ENCODE measurements at places on chromosomes 1 and 21. TPM values are rescaled to one million over a fixed set of nuclear protein-coding genes. Genes with fewer than 3 reads are reported as not detected.

GRCh38 chr1:153652805-153653500 is 5.5 kb upstream of the SNAPIN start:
- DNase-seq, result no peak

DNA sequence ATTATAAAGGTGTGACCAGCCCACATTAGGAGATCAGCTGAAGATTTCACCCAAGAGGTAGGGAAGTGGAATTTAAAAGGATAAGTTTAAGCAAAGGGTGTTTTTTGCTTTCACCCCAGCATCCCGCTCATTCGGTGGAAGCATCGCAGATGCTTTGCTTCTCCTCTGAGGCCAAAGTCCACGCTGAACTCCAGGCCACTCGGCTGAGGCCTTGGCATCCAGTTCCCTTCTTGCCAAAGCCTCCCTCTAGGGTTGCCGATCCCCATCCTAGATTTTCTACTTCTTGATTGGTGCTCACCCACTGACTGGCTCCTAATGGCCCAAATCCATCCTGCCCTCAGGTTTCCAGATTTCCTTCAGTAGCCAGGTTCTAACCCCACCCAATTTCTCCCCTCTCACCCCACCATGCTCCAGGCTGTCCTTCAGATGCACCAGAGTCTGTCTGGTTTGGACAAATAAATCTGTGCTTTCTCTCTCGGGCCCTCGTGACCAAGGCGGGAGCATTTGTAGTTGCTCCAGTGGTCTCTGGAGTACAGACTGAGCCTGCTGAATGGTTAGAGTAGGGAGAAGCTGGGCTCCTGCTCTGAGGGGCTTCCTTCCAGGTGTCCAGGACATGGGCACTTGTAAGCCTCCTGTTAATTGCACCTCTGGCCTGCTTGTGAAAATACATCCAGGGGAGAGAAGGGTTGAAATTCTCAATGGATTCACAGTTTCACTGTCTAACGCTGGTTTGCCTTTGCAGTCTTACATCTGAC is 193.2 kb downstream of the C1orf94 start:
- peak; percentile 64 for DNase-seq

GRCh38 chr1:237814319-237814924 is 76.3 kb downstream of the ZP4 start:
- DNase-seq, result no peak

The GBP4 gene
- total RNA-seq, result not detected

GRCh38 chr1:57218487-57219079 is 205.3 kb downstream of the DAB1 start:
- DNase-seq, result no peak

DNA sequence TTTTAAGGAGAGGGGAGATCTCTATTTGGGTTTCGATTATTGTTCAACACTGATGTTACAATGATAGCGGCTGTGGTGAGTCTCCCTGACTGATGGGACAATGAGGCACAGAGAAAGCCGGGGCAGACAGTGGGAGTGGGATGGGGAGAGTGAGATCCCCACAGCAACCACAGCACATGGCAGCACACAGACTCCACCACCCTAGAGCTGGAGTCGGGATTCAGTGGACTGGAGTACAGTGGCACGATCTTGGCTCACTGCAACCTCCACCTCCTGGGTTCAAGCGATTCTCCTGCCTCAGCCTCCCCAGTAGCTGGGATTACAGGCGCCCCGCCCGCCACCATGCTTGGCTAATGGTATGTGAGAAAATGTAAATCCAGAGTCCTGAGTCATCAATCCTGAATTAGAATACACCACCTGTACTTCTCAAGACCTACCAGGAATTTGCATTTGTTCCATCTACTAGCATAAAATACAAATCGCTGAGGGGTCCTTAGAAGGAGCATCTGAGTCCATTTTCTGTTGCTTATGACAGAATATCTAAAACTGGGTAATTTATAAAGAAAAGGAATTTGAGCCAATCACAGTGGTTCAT is 125.8 kb downstream of the TOMM20 start:
- no peak for DNase-seq

The CR1 gene
- total RNA-seq, result not detected

GRCh38 chr1:63686696-63687095 is 87.1 kb upstream of the ROR1 start:
- no peak for DNase-seq

GRCh38 chr1:244075247-244075722 is 24.2 kb downstream of the ZBTB18 start:
- no peak for DNase-seq

The POGK gene
- 34.3 TPM for total RNA-seq

DNA sequence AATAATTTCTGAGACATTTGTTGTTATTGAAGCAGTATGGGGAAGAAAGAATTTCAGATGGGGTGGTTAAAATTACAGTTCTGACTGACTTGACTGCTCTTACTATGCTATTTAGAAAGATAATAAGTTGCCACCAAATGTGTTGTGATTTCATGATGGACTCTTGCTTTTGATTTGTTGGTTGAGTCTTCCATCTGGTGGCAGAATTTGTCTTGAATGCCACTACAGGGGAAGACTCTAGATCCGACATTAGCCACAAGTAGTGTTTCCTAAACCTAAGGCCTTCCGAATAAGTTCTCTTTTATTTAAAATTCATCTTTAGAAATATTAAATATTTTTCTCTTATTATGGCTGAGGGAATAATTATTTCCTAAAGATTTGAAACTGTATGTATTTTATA is 190.9 kb upstream of the ADGRL4 start:
- no peak for DNase-seq

The CLK2 gene
- total RNA-seq, result 63.5 TPM

The ST6GALNAC5 gene
- 2.6 TPM for total RNA-seq

GRCh38 chr1:109105881-109106280 is 8.0 kb upstream of the ELAPOR1 start:
- DNase-seq, result no peak

GRCh38 chr1:19204446-19205266 is 5.4 kb downstream of the UBR4 start:
- DNase-seq, result no peak

The S100A16 gene
- total RNA-seq, result 143 TPM

The ATPAF1 gene
- 35.7 TPM for total RNA-seq

- DNase-seq, result no peak
Measured at GRCh38 chr1:189697113-189697512, 780.6 kb downstream of the BRINP3 start.

- DNase-seq, result no peak
Measured at GRCh38 chr1:204883405-204883804, 12.7 kb downstream of the NFASC start.

The CXADR gene
- 0.11 TPM for total RNA-seq

- no peak for DNase-seq
Measured at GRCh38 chr1:166489670-166490436, 323.1 kb upstream of the FAM78B start.

The SHISA4 gene
- 31.4 TPM for total RNA-seq

DNA sequence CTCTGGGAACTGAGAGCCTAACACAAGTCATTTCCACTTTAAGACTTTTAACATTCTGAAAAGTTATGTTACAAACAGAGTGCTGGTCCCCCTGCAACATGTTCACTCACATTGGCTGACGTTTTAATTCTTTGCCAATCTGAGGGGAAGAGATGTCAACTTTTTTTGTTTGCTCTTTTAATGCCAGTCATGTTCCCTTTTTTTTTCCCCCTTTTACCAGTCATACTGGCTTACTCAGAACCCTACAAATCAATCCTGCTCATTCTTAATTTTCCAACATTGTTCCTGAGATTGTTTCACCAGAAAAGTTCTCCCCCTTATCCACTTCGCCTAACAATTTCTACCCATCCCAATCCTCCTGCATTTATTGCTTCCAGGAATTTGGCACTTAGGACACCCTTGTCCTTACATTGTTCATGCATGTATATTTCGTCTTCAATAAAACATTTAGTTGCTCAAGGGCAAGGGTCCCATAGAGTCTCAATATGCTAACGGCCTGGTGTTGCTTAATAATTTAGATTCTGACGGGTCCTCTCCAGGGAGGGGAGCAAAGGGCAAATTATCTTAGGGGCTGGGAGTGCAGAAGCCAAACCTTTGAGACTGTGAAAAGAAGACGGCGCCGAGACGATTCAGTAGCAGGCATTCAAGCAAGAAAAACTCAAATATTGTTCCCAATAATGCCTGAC is 624 bp upstream of the CR1L start:
- no peak for DNase-seq

The TFF3 gene
- 50.3 TPM for total RNA-seq

- DNase-seq, result no peak
Measured at GRCh38 chr1:201294876-201295275, 11.6 kb downstream of the PKP1 start.

- DNase-seq, result no peak
Measured at GRCh38 chr1:200323856-200324400, 85.9 kb downstream of the ZNF281 start.

The NEGR1 gene
- total RNA-seq, result 5.0 TPM

DNA sequence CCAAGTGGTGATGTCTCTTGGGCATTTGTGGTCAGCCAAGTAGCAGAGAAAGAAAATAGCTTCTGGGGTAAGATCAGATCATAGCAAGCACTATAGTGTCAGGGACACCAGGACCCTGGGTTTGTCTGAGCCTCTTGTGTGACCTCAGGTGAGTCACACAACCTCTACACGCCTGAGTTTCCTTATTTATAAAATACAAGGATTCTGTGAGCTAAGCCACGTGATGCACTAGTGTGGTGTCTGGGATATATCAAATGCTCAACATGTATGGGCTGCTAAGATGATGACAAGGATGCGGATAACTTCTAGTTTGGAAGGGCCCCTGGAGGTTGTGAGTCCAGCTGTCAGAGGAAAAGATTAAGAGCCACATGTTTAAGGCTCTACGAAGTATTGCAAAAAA is 24.5 kb upstream of the ZNF436 start:
- no peak for DNase-seq

The KCTD3 gene
- total RNA-seq, result 33.0 TPM

GRCh38 chr1:116352349-116352813 is 20.7 kb upstream of the ATP1A1 start:
- no peak for DNase-seq

- no peak for DNase-seq
Measured at GRCh38 chr21:39136711-39137110, 46.5 kb downstream of the PSMG1 start.

DNA sequence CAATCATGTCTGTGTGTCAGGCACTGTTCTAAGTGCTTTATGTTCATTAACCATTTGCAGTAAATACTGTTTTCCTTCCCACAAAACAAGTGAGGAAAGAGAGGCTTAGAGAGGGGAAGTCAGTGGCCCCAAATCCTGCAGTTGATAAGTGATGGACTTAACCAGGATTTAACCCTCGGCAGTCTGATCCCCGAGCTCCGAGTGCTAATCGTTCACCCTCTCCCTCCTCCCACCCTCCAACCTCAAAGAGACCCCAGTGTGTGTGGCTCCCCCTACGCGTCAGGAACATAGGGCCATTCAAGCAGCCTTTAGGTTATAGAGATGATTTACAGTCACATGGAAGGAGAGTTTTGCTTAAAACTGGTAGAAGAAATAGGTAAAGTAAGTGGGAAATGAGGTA is 47.2 kb downstream of the SCCPDH start:
- no peak for DNase-seq

DNA sequence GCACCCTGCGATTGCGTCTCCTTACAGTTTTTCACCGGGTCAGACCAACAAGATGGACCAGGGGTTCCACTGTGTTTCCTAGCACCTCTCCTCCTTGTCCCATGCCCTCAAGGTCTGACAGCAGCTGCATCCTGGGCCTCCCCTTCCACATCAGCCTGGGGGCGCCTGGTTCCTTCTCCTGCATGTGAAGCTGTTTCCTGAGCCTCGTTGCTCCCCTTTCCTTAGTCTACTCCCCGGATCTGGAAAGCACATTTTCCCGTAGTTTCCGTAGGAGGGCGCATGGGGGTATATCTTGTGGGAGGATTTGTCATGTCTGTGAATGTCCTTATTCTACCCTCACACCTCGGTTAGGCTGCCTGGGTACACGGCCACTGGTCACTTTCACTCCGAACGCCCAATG is 6.1 kb downstream of the PRDM15 start:
- DNase-seq, result no peak

- no peak for DNase-seq
Measured at GRCh38 chr1:61124696-61125095, 42.3 kb downstream of the NFIA start.

The OLFML3 gene
- total RNA-seq, result 37.0 TPM

- no peak for DNase-seq
Measured at GRCh38 chr1:208093754-208094719, 150.1 kb downstream of the PLXNA2 start.

The SYDE2 gene
- 6.0 TPM for total RNA-seq

- DNase-seq, result no peak
Measured at GRCh38 chr1:78465143-78465542, 25.6 kb upstream of the PTGFR start.

DNA sequence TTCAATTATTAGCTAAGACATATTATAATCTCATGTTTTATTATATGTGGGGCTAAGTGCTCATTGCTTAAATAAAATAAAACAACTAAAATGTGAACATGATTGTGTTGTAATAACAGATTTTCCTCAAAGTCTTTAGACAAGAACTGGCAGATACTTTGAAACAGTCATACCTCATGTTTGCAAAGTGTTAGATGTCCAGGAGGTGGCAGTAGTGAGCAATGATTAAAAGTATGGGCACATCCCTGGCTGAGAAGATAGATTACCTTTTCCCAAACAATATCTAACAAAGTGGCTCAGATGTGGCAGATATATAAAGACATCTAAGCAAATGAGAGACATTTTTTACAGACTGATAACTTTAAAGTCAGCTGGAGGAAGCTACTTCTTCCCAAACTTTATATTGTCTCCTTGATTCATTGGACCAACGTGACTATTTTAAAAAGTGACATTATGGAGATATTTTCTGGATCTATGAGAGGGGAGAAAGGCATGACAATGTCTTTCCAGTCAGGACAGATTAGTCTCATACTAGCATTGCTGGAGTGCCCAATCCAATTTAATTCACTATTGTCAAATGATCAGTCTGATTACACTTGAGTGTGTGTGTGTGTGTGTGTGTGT is 269.8 kb downstream of the S1PR1 start:
- DNase-seq, result no peak

DNA sequence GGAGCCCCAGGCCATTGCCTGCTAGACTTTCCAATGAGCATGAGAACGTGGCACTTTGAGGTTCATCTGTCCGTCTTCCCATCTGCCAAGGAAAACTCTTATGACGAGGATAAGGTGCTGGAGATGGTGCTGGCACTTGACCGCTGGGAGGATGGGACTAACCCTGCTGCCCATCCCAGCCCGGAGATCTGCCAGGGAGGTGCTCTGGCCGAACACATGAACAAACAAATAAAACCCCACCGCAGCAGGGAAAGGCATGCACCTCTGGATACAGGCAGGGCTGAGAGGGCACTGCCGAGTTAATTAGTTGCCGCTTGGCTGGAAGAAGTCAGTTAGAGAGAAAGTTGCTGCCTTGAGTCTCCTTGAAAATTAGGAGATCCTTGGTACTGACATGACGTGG is 308.4 kb downstream of the AJAP1 start:
- DNase-seq, result no peak

The HFM1 gene
- 0.29 TPM for total RNA-seq

The FAAH gene
- total RNA-seq, result 15.3 TPM

DNA sequence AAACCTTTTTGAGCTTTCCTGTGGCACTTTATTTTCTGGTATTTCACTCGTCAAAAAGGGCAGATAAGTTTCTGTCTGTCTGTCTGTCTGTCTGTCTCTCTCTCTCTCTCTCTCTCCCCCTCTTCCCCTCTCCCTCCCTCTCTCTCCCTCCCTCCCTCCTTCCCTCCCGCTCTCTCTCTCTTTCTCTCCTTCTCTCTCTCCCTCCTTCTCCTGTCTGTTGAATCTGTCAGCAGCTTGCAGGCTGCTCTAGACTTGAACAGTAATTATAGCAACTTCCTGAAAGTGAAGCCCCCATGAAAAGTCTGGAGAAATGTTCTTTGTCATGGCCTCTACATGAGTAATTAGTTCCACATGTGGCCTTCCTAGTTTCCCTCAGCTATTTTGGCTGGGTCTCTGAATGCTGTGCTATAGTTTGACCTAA is 275.2 kb upstream of the C1orf105 start:
- no peak for DNase-seq

All from osteocyte (in vitro differentiated cells).